T-helper 1 cell (primary cell): ENCODE measurements at places on chromosomes 11 and 22.

DNA sequence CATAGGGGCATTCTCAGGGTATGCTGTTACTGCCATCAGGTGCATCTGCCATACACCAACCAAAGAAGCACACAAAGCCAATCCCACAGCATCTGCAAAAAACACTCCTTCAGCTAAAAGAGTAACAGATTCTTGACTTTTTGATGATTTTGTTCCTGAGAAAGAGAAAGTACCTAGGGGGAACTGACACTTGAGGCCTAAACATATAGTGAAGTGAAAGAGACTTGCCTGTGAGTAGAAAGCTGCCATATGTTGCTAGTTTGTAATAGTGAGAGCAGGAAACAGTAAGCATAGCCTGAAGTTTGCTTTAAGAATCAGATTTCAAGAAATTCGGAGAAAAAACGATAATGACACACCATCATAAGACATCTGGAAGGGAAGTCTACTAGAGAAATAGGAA, 97.9 kb upstream of the CTSC start:
- no peak for DNase-seq

DNA sequence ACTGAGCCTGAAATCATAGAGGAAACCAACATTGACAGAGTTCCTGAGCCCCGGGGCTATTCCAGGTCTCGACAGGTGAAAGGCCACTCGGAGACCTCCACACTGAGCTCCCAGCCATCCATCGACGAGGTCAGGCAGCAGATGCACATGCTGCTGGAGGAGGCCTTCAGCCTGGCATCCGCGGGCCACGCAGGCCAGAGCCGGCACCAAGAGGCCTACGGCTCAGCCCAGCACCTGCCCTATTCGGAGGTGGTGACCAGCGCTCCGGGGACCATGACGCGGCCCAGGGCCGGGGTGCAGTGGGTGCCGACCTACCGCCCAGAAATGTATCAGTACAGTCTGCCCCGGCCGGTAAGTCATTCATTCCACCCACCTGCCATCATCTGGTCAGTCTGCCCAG, 54.9 kb downstream of the C11orf91 start:
- no peak for DNase-seq

GRCh38 chr11:61343792-61344745, 11.0 kb downstream of the TKFC start:
- no peak for DNase-seq

DNA sequence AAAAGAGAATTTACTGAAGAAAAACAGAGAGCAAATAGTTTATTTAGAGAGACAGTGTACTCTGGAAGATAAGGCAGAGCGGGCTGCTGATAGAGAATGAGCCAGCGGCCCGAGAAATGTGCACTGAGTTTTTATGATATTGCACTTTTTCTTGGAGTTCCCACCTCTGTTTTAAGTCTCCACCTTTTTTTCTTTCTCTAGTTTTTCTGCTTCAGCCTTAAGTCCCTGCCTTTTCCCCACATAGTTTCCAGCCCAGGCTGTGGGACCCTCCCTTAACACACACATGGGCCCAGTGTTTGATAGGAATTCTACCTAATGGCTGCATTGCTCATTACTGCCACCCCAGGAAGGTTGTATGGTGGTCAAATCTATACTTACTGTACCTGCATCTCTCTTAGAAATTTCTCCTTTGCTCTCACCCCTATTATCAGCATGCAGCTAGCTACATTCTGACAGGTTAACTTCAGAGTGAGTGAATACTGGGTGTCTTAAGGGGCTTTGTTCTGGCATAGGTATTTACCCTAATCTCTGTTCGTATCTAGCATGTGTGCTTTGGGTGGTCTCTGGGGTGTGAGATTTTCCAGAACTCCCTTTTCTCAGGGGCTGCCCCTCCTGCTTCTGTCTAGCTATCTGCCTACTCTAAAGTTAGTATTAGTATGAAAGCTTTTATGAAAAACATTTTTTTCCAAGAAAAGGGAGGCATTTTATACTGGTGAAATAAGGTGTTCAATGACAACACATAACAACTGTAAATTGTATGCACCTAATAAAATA, 127.3 kb upstream of the TOP3B start:
- no peak for DNase-seq

DNA sequence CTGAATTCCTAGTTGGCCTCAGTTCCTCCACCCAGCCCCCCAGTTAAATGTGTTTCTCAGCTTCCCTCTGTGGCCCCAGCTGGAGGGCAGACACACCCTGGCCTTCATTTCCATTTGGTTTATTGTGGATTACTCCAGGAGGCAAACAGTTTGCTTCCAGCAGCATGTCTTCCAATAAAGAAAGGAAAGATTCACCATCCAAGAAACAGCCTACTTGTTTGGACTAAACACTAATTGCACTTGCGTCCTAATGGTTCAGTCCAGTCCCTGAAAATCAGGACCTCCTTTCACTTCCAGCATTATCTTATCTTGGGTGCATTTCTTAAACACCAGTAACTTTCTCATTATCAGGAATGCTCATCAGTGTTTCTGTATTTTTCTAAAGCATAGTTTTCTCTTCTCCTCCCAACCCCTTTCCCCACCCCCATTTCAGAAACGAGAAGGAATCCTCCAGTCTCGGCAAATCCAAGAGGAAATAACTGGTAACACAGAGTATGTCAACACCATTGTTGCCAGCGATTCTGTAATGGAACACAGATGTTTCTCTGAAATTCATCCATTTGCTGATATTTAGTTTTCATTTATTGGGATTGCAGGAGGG, 130.9 kb downstream of the PARVA start:
- DNase-seq, result no peak

GRCh38 chr11:96465512-96465911, 75.7 kb downstream of the JRKL start:
- DNase-seq, result no peak

DNA sequence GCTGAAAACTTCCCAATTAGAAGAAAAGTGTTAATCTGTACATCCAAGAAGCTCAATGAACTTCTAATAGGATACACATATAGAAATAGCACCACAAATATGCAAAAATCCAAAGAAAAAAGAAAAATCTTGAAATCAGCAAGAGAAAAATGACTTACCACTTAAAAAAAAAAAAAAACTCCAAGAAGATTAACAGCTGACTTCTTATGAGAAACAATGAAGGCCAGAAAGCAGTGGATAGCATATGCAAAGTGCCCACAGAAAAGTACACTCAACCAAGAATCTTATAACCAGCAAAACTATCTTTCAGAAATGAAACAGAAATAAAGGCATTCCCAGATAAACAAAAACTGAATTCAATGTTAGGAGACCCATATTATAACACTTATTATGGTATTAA, 29.9 kb upstream of the OR5B12 start:
- no peak for DNase-seq

- DNase-seq, result no peak
Observed at GRCh38 chr11:46604796-46605195, 11.0 kb upstream of the AMBRA1 start.

DNA sequence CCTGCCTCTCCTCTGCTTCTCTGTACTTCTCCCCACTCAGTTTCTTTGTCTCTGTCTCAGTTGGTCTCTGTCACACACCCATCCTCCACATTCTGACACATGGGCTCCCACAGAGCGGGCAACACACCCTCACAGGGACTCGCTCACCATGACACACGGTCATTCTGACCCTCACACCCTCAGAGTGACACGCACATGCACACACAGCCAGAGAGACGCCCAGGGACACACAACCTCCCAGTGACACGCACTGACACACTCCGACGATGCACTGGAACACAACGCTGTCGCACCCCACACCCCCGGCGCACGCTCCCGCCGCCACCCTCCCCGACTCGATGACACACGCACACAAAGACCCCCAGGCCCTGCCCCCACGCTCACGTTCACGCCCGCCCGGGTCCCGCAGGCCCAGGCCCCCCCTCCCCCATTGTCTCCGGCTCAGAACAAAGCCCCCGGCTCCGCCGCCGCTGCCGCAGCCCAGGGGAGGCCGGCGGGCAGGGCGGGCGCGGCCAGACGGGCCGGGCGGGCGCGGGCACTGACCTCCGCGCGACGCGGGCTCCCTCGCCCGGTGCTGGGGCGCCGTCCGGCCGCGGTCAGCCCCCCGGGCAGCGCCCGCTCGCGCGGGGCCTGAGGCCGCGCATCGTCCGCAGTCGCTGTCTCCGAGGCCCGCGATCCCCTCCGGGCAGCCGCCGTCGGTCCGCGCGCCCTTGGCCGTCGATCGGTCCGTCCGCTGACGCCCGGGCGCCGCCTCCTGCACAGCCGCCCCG, 404 bp downstream of the DCHS1 start:
- no peak for DNase-seq

GRCh38 chr22:42720263-42721044, at the start of gene A4GALT:
TSS of gene A4GALT (minus strand) at chr22:42720870. CDS start at chr22:42693951, 26,919 bp downstream.
- DNase-seq, result no peak

GRCh38 chr11:69388661-69389060, 92.8 kb upstream of the LINC01488 start:
- no peak for DNase-seq

GRCh38 chr11:119330237-119330636, 4.1 kb upstream of the RNF26 start:
- no peak for DNase-seq

- no peak for DNase-seq
Observed at GRCh38 chr11:117796872-117797529, at the start of gene DSCAML1. TSS of gene DSCAML1 (minus strand) at chr11:117797216. CDS start at chr11:117797079, 137 bp downstream.

- DNase-seq, result no peak
Observed at GRCh38 chr11:96393753-96394348, 4.0 kb downstream of the JRKL start.

DNA sequence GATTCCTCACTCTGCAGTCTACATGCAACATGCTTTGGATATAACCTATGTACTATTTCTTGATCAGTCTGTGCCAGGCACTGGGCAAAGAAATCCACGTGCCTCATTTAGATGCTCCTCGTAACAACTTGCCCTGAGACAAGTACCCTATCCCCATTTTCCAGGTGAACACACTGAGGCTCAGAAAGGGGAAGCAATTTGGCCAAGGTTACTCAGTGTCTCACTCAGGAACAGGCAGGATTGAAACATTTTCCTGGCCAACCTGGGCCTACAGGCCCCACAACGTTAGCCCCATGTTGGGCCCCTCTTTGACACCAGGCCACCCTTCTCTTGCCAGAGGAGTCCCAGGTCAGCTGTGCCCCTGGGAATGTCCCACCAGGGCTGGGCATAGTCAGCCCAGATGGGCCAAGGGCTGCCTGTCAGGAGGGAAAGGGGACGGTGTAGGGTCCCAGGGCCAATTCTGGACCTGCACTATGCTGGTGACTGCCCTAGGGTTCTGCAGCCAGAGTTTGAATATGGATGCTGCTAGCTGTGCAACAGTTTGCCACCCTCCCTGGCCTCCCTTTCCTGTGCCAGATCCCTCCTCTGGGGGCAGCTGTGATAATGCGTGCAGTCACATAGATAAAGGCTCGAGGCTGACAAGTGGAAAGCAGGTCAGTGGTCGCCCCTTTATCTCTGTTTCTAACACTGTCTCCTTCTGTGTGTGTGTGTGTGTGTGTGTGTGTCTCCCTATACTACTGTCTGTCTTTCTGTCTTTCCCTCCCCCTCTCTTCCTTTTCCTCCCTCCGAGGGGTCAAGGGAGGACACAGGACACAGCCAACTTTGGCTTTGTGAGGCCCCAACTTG, 10.4 kb upstream of the EMID1 start:
- DNase-seq, result no peak

DNA sequence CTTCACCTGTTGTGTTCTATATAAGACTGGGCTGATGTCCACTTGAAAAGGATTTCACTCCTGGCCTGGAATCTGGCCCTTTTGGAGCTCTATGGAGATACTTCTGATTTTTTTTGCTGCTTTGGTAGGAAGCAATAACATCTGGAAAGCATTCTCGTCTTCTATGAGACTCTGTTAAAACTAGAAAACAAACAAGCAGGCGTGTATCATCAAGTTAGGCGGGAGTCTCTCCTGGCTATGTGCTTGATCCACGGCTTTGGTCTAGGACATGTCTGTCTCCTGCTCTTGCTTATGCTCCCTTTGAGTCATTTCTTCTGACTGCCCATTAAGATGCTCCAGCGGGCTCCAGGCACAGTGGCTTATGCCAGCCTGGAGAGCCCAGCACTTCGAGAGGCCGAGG, 121.4 kb upstream of the TTC12 start:
- DNase-seq, result no peak

DNA sequence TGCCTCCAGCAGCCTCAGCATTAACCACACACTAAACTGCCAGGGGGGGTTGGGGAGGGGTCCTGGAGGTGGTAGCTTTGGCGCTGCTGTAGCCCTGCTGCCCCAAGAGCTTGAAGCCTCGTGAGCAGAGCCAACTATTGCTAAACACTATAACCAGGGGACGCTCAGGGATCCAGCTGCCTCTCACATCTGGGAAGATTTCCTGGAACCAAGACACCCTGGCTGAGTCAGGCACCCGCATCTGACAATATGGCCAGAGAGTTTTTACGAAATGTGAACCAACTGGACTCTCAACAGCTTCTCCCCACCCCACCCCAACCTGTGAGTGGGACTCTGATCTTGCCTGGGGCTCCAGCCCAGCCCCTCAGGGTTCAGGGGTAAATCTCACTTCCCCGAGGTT, 14.3 kb downstream of the C1QTNF6 start:
- DNase-seq, result no peak

DNA sequence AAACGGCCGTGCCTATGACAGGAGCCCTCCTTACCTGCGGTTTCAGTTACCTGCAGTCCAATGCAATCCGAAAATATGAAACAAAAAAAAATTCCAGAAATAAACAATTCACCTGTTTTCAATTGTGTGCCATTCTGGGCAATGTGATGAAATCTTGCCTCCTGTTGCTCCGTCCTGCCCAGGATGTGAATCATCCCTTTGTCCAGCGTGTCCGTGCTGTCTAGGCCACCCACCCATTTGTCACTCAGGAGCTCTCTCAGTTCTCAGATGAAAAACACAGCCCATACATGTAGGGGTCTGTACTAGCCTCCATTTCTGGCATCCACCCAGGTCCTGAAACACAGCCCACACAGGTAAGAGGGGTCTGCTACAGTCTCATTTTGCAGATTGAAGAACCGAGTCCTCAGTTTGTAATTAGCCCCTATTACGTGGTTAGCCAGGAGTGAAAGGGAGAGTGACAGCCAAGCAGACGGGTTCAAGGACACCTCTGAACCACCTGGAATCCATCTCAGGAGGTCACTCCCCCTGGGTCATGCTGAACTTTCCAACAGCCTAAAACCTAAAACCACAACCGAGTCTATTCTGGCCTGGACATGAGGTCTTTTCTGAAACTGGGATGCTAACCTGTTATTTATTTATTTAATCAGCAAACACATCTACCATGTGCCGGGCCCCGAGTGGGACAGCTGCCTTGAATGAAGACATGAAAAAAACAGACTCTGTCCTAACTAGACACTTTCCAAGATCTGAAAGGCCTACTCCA, 317.2 kb downstream of the SHANK2 start:
- no peak for DNase-seq

DNA sequence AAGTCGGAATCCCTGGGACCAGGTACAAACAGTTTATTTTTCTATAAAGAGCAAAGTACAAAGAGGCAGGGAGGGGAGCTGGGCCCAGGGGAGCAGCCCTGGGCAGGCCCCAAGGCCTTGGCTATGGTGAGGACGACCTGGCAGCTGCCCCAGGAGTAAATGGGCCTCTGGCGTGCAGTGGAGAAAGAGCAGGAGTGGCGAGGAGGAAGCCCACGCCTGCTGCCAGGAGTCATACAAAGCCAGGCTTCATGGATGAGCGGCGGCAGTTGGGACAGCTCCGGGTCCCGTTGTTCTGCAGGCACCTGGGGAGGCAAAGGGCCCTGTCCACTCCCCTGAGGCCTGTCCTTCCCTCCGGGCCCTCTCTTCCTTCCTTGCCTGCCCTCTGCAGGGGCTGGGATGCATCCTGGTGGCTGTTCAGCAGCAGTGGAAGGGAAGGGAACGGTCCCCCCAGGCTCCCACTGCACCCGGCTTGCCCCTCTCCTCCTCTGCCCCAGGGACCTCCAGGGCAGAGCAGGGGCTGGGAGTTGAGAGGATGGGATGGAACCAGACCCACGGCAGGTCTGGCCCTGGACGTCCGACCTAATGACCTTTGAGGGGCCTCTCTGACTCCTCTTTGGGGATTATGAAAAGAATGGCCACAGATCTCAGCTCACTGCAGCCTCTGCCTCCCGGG, 11.1 kb downstream of the RAPSN start:
- DNase-seq, result no peak
